ENCODE measurements at places on chromosomes 2 and 18.

DNA sequence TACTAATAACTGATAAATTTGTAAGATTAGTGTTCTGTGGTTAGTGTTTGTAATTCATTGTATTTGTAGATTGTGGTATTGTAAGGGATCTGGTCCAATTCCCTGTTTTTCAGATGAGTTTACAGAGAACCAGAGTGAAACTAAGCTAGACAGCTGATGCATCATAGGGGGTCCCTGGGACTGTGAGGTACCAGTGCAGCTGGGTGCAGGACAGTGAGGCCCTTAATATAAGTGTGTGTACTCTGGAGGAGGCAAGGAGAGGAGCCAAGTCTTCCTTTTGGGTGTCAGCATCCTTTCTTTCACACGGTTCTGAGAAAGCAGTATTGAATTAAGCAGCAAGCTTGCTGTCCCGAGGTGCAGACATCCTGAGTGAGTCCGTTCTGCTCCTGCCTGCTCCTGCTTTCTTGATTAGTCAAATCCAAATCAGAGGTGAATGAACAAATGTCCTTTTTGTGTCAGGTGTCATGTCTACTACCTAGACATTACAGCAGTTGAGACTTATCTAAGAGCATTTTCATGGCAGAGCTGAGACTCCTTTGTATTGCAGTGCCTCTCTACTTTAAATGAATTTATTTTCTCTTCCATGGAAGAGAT, 194.9 kb downstream of the MCFD2 start:
- no peak for DNase-seq

GRCh38 chr18:2893676-2894075, 46.9 kb downstream of the EMILIN2 start:
- DNase-seq, result no peak

GRCh38 chr2:37464067-37464466, 119.6 kb downstream of the QPCT start:
- no peak for DNase-seq

GRCh38 chr2:160634436-160634835, 140.8 kb upstream of the RBMS1 start:
- no peak for DNase-seq

DNA sequence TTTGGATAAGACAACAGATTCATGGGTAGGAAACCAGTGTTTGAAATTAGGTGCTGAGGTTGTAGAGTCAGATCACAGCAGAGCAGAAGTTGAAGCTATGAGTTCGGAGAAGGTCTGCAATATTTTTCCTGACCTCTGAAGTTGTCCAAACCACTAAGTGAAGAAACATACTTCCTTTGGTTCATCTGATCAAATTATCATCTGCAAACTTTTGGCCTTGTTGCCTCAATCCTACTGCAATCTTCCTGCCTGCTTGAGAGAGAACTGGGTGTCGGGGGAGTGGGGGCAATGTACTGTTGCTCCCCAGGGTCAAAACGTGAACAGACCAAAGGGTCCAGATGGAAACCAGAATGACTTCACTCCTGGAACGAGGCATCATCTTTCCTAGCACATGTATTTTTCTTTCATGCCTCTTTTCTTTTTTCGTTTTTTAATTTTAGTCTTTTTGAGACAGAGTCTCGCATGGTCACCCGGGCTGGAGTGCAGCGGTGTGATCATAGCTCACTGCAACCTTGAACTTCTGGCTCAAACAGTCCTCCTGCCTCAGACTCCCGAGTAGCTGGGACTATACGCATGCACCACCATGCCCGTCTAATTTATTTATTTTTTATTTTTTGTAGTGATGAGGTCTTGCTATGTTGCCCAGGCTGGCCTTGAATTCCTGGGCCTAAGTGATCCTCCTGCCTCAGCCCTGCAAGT, 42.7 kb downstream of the RAB31 start:
- DNase-seq, result no peak
